ENCODE measurements at places on chromosomes 11 and 22.

DNA sequence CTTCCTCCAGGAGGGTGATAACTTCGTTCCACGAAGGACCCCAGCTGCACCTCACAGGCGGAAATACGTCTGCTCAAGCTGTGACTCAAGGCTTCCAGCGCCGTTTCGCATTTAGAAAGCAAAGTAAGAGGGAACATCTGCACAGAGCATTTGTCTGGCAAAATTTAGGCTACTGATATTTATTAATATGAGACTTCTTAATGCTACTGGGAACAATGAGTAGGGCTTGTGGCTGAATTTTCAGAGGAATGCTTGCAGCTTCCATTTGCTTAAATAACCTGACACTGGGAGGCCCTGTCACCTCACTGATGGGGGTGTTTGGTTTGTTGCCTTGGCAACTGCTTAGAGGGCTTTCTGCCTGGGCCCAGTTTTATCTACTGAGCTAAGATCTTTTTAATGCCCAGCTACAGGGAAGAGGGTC, 14.7 kb upstream of the ST14 start:
- DNase-seq, result no peak

- no peak for DNase-seq
Measured at GRCh38 chr11:128694618-128695481, 978 bp downstream of the FLI1 start.

GRCh38 chr11:73152086-73152853, 10.2 kb upstream of the FCHSD2 start:
- no peak for DNase-seq

- no peak for DNase-seq
Measured at GRCh38 chr22:38965614-38966379, 8.4 kb downstream of the APOBEC3A start.

- DNase-seq, result no peak
Measured at GRCh38 chr11:95660038-95660437, 129.5 kb downstream of the FAM76B start.

- no peak for DNase-seq
Measured at GRCh38 chr11:65615950-65616574, 486 bp downstream of the PCNX3 start.

- no peak for DNase-seq
Measured at GRCh38 chr11:69878144-69878883, 59.1 kb upstream of the FGF3 start.

DNA sequence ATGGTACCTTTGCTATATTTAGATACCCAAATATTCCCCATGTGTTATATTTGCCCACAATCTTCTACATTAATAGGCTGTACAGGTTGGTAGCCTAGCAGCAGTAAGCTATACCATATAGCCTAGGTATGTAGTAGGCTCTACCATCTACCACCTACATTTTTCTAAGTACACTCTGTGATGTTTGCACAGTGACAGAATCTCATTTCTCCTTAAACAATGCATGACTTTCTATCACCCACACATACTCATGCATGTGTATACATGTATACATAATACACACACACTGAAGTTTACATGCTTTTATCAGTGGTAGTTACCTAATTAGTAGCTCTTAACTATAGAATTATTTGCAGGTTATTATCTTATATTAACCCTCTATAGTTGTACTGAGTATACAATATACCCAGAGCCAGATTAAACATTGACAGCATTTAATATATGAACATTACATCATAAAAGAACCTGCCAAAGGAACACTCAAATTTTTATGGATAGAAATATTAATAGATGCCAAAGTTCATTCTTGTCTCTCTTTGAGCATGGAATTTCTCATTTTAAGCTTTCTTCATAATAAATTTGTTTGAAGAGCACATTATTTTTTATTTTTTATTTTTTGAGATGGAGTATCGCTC, 51.4 kb downstream of the ELP4 start:
- DNase-seq, result no peak

GRCh38 chr11:75214411-75214821, 26.2 kb upstream of the TPBGL start:
- DNase-seq, result peak; percentile 71

GRCh38 chr11:66891851-66892660, 35.2 kb downstream of the LRFN4 start:
- peak; percentile 83 for DNase-seq

DNA sequence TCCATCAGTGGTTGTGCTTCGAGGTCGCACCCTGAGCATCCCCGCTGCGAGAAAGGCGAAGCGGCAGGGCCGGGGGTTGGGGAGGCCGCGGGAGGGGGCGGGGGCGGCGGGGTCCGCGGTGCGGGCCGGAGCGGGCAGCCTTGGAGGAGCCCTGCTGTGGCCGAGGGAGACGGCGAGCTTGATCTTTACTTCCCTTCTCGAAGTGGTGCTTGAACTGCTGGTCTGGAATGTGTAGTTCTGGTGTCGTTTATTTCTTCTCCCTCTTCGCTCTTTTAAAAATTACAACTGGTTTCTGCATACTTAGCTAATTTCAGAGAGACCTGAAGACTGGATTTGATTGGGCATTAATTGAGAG, 1.1 kb downstream of the APLP2 start:
- DNase-seq, result no peak

GRCh38 chr22:31451709-31452571, 37.7 kb downstream of the EIF4ENIF1 start:
- no peak for DNase-seq

DNA sequence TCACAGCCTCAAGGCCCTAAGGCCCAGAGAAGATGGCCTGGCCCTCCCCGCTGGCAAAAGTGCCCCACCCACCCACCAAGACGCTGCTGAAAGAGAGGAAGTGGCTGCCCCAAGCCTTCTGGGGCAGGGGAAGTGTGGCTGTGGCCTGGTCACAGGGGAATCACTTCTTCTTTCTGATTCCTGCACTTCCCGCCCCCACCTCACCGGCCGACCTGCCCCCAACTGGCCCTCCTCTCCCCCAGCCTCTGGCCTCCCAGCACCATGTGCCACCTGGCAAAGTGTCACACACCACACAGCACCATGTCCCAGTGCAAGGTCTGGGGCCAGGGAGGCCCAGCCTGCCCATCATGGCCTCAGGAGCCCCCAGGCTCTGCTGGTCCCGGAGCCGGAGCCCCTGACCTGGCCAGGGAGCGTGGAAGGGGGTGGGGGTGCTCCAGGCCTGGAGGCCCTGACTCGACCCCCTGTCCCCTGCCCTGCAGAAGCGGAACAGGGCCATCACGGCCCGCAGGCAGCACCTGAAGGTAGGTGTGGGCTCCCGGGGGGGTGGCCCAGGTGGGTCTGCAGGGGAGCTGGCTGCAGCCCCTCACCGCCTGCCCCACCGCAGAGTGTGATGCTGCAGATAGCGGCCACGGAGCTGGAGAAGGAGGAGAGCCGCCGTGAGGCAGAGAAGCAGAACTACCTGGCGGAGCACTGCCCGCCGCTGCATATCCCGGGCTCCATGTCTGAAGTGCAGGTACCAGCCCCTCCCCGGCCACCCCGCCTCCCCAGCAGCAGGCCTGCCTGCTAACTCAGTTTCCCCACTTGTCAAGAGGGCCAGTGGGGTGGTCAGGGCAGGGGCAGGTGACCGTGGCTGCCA, 1.4 kb downstream of the TNNI2 start:
- DNase-seq, result no peak

DNA sequence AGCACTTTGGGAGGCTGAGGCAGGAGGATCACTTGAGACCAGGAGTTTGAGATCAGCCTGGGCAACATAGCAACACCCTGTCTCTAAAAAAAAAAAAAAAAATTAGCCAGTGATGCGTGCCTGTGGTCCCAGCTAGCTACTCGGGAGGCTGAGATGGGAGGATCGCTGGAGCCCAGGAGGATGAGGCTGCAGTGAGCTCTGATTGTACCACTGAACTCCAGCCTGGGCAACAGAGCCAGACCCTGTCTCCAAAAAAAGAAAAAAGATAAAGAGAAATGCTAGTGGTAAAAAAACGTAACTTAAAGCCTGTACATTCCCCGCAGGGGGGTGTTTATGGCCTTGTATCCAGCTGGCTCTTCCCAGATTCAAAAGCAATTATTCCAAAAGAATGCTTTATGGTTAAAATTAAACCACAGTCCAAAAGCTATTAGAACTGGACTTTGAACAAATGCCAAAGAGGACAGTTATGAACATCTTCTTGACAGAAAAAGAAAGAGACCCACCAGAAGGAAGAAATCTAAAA, 16.4 kb upstream of the SNX32 start:
- DNase-seq, result no peak

GRCh38 chr22:46942799-46943785, 180.6 kb downstream of the TBC1D22A start:
- DNase-seq, result no peak

DNA sequence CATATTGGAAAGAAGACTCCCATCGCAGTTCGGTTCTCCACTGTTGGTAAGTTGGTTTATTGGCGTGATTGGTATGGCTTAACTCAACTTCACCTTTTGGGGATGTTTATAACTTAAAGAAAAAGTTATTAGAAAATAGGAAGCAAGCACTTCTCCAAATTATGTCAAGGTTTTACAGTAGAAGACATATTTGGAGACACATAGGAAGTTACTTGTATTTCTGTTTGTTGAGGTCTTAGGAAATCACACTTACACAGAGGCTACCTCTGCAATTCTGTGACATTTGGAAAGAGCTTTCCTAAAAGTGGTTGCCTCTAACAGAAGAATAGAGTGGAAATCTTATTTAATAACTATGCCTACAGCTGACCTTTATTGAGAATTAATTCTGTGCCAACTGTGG, 12.3 kb downstream of the CAT start:
- DNase-seq, result no peak

DNA sequence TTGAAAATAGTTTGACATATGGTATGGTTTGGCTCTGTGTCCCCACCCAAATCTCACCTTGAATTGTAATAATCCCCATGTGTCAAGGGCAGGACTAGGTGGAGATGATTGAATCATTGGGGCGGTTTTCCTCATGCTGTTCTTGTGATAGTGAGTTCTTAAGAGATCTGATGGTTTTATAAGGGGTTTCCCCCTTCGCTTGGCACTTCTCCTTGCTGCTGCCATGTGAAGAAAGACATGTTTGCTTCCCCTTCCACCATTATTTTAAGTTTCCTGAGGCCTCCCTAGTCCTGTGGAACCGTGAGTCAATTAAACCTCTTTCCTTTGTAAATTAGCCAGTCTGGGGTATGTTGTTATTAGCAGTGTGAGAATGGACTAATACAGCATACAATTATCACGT, 7.7 kb downstream of the KCTD21 start:
- DNase-seq, result no peak

DNA sequence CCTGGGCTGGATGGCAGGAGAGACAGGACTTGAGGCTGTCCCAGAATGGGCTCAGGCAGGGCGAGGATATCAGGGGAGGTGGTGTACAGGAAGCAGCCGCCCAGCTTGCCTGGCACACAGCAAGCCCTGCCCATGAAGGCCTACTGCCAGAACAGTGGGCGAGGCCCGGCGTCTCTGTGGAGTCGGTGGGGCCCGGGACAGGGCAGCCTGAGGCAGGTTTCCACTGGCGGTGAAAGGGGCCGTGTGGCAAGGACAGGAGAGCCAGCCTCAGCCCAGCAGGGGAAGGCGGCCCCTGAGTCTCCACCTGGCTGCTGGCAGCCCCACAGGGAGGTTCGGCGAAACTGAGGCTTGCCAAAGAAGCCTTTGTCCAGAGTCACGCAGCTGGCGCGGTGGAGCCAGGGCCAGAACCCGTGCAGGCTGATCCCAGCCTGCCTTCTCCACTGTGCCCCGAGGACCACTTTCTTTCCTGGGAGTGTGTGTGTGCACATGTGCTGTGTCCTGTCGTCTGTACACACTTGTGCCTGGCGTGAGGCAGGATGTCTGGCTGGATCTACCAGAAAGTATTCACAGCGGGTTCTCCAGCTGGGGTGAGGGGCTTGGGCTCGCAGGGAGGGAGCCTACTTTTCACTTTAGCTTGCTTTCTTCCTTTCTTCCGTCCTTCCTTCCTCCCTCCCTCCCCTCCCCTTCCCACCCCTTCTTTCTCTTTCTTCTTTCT, 1.2 kb downstream of the TSPO start:
- DNase-seq, result peak; percentile 55

- DNase-seq, result no peak
Measured at GRCh38 chr22:31790240-31790639, 36.4 kb downstream of the DEPDC5 start.

DNA sequence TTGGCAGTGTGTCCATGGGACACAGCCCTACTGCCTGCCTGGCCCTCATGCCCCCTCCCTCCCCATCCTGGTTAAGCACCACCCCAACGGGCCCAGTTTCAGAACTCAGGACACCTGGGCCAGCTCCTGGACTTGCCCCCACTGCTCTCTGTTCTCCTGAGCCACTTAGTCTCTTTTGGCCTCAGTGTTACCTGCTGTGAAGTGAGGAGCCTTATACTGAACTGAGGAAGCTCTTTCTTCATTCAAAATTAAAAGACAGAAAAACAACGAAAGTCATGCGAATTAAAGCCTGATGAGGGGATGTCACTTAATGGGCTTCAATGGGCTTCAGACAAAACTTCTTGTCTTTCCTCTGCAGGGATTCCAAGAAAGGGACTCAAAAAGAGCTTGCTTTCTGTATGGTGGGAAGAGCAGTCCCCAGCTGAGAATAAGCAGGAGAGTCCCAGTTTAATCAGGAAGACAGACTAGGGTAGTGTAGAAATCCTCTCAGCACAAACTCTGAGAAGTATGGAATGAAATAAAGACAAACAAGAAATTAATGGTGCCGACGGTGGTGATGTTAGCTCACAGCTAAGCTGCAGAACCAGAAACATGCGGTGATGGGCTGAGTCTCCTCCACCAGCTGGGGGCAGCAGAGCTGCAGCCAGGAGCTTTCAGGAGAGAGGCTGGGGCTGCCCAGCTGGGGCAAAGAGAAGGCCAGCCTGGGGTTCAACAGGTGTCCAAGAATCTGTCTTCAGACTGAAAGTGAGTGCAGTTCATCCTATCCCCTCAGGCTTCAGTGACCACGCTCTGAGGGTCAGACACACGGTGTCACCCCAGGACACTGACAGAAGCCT, 101.0 kb downstream of the GGTLC2 start:
- DNase-seq, result peak; percentile 43

DNA sequence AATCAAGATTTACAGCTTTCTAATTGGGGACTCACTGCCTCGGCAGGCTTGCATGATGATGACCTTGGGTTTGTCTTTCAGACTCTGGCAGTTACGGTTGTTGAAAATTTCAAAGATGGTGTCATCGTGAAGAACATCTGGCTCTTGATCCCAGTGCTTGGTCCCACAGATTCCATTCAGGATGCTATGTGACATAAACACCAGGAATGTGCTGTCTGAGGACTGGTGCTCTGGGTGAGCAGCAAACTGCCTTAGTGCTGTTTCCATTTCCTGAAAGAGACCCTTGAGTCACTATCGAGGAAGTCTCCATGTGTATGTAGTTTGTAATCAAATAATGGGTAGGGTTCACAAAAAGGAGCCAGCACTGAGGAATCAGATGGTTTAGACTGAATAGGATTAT, 7.1 kb downstream of the CASP12 start:
- DNase-seq, result no peak

GRCh38 chr11:14974515-14975251, 2.5 kb upstream of the CALCA start:
- DNase-seq, result peak; percentile 38

- DNase-seq, result no peak
Measured at GRCh38 chr22:50673231-50674129, 857 bp downstream of the SHANK3 start.

GRCh38 chr22:48520884-48521588, 1306.6 kb downstream of the BRD1 start:
- no peak for DNase-seq
